ENCODE measurements at places on chromosomes 1 and 21.

DNA sequence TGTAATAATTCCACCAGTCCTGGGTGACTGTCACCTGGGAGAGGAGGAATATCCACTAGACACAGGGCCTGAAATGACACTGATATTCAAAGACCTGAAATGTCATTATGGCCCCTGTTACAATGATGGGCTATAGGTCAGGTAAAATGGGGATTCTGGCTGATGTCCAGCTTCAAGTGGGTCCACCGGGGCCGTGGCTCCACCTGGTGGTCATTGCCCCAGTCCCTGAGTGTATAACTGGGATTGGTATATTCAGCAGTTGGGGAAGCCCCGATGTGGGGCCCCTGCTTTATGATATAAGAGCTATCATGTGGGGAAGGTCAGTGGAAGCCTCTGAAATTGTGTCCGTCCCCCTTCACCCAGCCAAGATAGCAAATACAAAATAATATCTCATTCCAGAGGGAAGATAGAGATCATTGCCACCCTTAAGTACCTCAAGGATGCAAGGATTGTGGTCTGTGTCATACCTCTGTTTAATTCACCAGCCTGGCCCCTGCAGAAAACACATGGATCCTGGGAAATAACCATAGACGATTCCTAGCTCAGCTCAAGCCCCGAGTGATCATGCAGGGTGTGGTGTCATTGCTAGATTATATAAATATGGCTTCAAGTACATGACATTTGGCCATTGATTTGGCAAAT is 19.4 kb downstream of the PLEKHO1 start:
- peak; percentile 77 for DNase-seq

DNA sequence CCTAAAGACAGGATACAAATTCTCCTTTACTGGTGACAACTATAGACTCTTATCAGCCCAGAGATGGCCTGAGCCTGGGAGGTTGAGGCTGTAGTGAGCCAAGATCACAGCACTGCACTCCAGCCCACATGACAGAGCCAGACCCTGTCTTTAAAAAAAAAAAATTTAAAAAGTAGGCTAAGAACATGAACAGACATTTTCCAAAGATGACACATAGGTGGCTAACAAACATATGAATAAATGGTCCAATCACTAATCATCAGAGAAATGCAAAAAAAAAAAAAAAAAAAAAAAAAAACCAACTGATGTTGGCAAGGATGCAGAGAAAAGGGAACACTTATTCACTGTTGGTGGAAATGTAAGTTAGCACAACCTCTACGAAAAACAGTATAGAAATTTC is 65.0 kb downstream of the TOR3A start:
- DNase-seq = no peak

DNA sequence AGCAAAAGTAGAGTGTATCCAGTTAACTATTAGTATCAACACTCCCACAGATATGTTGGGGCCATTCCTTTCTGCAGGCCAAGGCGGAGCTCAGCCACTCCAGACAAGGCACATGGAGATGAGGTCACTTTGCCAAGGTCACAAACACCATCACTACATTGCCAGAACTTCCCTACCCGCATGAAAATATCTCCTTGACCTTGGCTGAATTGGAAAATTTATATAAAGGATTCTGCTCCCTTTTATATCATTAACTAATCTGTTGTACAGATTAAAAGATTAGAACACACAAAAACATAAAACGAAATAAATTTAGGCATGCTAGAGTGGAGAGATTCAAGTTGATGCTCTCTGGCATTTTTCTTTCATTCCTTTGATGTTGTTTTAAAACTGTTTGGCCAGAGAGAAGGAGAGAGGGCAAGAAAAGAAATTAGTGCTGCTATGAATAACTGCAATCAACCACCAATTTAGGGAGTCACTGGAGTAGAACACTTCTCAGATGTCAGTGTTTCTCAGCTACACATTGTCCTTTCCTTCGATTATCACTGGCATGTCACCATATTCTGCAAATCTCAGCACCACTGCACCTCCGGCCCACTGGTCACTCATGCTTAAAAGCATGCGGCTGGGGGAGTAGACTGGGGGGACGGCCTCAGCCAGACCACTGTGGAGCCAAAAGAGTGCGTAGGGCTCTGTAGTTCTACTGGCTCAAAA is 78.7 kb upstream of the ATP1B1 start:
- DNase-seq = no peak

- DNase-seq = no peak
These were observed 64.1 kb upstream of the CACHD1 start for GRCh38 chr1:64405833-64406232.

GRCh38 chr1:212030936-212031528 is 4.3 kb downstream of the INTS7 start:
- no peak for DNase-seq

GRCh38 chr21:34557261-34557660 is 45.3 kb upstream of the KCNE1 start:
- DNase-seq = no peak

GRCh38 chr1:247557926-247558674 is 9.2 kb downstream of the GCSAML start:
- DNase-seq = no peak

GRCh38 chr1:95013950-95014574 is 58.7 kb downstream of the ALG14 start:
- DNase-seq = no peak

DNA sequence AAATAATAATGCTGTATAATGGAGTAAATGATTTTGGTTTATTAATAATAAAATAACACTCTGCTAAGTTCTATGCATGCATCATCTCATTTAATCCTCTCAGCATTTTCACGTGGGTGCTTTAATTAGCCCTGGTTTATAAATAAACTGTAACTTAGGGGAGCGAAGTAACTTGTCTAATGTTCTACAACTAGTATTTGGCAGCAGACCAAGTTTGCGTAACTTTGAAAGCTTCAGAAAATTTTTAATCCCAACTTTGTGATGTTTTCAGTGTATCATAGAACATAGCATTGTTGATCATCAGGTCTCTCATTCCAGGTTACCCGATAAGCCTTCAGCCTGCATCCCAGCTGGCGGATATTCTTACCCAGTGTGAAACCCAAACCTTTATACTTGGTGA is 322.4 kb upstream of the SGIP1 start:
- no peak for DNase-seq

- DNase-seq = no peak
These were observed 136.6 kb upstream of the IVNS1ABP start for GRCh38 chr1:185453496-185454192.

- no peak for DNase-seq
These were observed 16.6 kb upstream of the CD55 start for GRCh38 chr1:207304710-207305488.

DNA sequence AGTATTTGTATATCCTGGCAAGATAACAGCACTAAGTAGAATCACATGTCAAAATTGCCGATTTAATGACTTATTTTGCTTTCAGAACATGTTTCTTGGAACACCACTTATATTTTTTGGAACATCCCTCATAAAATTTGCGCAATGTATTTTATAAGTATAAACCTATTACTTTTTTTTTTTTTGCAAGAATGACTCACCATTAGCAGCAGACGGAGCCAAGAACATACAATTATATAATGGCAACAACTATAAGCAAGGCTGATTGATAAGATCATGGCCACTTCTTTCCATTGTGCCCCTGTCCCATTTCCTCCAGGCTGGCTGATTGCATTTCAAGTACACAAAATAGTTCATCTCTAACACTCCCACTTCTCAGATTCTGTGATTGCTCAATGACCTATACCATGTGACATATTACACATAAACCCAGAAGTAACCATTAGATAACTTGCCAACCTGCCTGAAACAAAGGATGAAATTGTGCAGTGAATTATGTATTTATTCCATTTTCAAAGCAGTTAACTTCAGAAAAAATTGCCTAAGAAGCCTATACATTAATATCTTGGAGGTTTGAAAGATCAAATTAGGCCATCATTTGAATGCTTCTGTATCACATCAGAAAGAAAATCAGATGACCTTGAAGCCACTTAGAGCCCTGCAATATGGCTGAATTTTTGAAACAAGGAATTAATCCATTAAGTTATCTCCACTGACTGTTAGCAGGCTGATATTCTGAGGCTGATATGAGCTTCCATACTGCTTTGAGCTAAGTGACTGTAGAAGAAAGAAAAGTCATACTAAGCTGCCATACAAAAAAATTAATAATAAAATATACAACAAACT is 77.8 kb upstream of the PRMT6 start:
- no peak for DNase-seq

DNA sequence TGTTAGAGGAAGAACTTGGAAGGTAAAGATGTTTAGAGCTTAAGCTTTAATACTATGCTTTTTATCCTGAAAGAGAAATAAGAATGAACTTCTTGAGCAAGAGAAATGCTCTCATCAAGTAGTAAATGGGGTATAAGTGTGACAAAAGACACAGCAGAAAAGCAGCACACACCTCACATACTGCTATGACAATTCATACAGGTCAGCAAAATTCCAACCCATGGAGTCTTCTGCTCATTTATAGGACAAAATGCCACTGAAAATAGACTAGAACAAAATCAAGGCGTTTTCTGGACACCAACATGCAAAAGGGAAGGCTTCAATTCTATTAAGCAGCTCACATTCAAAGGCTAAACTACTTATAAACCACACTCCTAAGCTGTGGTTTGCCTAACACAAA is 61.2 kb downstream of the EYA3 start:
- no peak for DNase-seq

DNA sequence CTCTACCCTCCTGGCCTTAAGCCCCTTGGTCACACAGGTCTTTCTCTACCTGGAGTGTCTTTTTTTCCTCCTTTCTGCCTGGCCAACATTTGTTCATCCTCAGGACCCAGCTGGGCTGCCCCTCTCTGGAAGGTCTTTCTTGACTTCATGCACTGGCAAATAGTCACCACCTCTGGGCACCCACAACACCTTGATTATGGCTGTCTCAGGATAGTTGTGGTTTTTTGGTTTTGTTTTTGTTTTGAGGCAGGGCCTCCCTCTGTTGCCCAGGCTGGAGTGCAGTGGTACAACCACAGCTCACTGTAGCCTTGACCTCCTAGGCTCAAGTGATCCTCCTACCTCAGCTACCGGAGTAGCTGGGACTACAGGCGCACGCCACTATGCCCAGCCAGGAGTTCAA is 10.8 kb downstream of the RPS6KA1 start:
- DNase-seq = no peak

DNA sequence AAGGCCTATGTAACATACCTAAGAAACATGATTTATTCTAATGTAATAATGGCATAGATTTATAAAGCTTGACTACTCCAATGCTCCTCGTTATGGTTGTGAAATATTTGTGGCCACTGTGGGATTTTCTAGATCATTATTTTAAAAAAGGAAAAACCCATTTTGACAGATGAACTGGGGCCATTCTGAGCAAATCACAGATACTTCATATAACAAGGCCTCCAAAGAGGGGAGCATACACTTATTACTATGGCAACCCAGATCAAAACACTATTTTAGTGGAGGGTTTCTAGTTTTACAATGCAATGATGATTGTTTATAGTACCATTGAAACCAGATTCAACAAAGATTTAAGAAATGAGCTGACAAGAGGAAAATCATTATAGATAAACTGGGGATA is 346.6 kb downstream of the ZNF326 start:
- DNase-seq = no peak

- no peak for DNase-seq
These were observed 91.1 kb downstream of the SLC44A5 start for GRCh38 chr1:75519651-75520427.

DNA sequence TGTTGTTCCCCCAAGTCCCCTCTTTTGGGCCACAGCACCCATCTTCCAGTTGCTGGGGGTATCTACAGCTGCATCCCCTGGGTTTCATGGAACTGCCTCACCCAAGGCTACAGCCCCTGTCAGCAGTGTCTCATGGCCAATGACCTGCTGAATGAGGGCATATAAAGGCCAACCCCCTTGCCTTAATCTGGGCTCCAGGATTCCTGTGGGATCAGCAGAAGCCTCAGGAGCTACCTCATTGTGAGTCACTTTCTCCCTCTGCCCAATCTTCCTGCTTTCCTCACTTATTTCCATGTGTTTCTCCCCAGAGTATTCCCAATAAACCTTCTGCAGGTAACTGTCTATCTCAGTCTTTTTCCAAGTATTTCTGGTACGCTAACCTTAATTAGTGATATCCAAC is 37.3 kb upstream of the SYT14 start:
- no peak for DNase-seq

DNA sequence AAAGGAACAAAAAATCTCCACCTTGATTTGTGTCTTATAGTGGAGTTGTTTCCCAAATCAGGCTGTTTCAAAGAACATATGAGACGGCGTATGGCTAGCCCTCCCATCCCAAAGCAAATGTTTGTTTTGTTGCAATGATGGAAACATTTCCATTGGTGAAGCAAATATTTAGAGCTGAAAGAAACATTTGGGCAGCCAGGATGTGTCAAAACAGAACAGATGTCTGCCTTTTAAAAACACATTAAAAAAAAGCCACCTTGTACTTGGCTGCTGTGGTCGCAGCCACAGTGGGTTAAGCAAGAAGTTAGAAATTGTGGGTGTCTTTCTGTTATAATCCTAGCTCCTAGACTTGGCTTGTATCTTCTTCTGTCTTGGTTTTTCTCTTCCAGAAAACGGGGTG is 116.3 kb downstream of the PEX14 start:
- DNase-seq = no peak

GRCh38 chr1:170068923-170069322 is 5.6 kb downstream of the KIFAP3 start:
- no peak for DNase-seq

DNA sequence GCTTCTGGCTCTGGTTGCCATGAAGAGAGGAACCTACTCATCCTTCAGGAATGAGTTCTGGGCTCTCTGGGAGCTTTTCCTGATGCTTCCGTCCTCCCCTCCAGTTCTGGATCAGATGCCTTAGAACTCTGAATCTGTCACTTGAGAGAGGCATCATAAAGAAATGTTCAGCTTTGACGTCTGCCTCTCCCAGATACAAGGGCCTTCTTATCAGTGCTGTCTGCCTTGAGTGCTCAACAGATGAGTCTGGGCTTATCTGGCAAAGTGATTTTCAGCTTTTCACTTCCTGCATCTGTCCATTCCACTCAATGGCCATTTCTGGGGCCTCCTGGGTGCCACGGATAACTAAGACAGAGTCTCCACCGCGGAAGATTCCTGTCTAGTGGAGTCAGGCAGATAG is 12.3 kb upstream of the OTUD3 start:
- DNase-seq = no peak

DNA sequence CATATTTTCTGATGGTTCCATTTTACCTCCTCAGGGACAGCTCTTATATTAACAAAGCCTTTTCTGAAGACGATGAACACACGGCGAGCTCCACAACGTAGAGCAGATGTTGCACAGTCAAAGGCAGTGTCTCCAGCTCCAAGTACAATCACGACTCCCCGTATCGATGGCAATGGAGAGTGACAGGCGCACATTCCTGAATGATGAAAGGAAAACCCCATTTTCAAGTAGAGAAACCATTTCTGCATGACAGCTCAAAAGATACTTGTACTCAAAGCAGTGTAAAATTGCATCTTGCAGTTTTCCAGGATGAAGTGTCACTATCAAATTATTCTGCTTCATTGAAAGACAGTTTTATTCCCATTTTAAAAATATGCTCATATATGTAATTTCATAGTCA is 327.6 kb downstream of the DPYD start:
- no peak for DNase-seq

- peak; percentile 30 for DNase-seq
These were observed 89.2 kb downstream of the ADARB1 start for GRCh38 chr21:45163413-45164123.

- no peak for DNase-seq
These were observed 408.1 kb downstream of the SETD4 start for GRCh38 chr21:35652196-35652595.

GRCh38 chr1:232984577-232985425 is 34.4 kb downstream of the NTPCR start:
- no peak for DNase-seq

GRCh38 chr1:201708085-201708512 is 120.9 kb upstream of the IPO9 start:
- no peak for DNase-seq

Measured in aorta (tissue), 5 donors.